ENCODE measurements at places on chromosomes 13 and 19.

- DNase-seq = no peak
Measured at GRCh38 chr19:9835507-9835949, 410 bp downstream of the PIN1 start.

DNA sequence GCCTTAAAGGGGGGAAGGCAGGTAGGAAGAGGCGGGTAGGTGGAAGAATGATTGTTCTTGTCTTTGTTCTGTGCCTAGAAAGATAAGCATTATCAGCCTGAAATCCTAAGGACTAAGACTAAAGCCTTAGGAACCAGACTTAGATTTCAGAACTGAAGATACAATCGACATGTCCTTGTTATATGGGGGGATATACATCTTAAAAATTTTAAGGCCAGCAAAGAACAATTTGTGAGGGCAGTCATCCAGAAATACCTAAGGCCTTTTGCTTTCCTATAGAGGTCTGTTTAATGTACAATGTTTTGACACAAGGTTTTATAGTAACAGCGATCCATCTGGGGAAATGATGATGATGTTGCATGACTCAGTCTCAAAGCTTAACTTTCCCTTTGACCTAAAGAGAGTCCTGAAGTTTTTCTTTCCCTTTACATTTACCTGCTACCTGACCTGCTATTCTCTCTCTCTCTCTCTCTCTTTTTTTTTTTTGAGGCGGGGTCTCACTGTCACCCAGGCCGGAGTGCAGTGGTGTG is 20.2 kb upstream of the CEACAM6 start:
- no peak for DNase-seq

- no peak for DNase-seq
Measured at GRCh38 chr19:40523322-40524047, 53.2 kb upstream of the SHKBP1 start.

DNA sequence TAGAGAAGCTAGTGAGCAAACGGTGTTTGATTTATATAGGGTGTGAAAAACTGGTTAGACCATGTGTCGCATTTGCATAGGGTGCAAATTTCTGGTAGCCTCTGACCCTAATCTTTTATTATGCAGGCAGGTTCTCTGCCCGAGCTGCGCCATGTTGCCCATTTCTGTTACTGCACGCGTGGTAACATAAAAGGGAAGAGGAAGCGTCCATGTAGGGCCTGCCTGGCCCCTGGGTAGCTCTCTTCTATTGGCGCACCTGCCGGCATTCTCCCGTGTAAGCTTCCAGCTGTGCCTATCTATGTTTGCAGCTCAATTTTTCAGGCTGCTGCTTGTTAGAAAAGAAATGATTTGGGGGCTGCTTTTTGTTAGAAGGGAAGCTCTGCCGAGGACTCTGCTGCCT is 14.0 kb upstream of the CD70 start:
- DNase-seq = no peak

GRCh38 chr19:42277821-42278451 is 8.9 kb downstream of the CIC start:
- no peak for DNase-seq

- DNase-seq = no peak
Measured at GRCh38 chr13:27086599-27087265, 84.9 kb downstream of the USP12 start.

DNA sequence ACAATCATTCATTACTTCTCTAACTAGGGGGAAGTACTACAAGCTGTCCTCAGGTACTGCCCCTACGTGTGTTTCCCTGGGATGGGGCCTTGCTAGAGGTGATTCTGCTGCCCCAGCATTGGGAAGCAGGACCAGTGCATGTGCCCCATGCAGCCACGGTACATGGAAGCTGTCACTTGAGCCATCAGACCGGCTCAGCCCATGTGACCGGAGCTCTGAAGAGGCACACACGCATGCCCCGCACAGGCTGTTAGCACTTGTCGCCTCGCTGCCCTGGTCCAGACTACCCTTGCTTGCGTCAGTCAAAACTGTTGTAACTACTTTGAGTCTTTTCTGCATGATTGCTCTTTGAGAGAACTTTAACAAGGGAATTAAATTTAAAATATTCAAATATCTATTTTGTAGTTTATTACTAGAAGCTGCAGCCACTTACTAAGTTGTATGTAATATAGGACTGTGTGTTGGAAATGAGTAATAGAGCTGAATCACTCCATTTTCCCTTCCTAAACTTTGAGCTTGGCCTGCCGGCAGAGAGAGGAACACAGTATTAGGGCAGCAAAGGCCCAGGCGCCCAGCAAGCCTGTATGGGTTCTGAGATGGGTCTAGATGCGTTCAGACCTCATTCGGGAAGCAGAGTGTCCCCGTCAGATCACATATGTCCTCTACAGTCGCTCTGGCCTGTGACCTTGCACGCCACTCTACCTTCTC is 42.2 kb downstream of the DHRS12 start:
- no peak for DNase-seq

DNA sequence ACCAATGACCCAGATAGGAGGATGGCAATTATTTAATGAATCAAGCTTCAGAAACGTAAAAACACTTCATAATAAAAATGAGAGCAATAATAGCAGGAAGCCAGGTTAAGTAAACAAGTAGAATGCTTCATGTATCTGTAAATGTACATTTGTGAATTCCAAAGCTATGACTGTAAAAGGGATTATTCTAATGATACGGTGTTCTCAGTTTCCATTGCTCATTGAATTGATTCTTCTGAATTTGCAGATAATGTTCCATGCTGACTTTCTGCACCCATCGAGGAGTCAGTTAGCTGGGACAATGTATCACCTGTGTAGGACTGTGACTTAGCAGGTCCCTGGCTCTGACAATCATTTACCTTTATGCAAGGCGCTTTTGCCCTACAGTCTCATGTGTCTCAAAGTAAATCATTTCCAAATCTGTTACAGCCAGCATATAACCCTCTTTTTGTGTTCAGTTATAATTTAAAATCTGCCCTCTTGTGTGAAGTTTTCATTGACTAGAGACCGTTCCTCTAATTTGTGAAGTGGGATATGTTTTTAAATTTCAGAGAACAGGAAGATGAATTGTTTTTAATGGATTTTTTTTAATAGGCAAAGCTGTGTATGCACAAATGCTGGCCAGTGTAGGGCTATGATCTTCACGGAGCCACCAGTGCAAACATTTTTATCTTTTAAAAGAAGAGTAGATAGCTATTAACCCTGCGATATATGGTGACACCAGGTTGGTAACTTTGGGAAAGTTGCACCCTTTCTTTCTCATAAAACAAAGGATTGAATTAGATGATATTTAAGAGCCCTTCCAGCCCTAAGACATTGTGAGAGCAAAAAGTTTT is 267.1 kb downstream of the KLF5 start:
- no peak for DNase-seq

DNA sequence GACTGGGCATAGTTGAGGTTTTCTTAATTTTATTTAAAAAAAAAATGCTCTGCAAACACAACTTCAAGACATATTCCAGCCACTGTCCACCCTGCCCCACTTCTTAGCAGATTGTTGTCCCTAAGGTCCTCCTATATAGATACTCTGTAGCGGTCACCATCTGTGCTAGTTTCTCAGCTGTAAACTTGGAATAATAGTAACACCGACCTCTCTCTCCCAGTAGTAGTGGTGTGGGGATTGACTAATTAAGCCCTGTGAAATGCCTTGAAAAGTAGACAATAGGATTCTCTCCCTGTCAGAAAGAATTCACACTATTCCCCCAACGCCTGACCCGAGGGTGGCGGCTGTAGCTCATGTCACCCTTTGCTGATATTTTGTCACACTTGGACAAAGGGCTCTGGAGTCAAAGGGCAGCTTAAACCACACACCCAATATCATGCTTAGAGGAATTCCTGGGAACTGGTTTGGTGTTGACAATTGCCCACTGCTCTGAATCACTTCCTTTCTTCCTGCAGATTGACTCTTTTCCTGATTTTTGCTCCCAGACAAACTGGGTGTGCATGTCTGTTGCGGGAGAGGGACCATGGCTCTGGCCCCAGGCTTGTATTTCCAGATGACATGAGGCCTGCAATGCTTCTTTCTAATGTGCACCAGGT is 9.2 kb upstream of the SERP2 start:
- no peak for DNase-seq

- DNase-seq = no peak
Measured at GRCh38 chr19:29667901-29668341, 2.7 kb downstream of the PLEKHF1 start.

GRCh38 chr19:3507371-3508120 is 1.4 kb downstream of the FZR1 start:
- DNase-seq = no peak

DNA sequence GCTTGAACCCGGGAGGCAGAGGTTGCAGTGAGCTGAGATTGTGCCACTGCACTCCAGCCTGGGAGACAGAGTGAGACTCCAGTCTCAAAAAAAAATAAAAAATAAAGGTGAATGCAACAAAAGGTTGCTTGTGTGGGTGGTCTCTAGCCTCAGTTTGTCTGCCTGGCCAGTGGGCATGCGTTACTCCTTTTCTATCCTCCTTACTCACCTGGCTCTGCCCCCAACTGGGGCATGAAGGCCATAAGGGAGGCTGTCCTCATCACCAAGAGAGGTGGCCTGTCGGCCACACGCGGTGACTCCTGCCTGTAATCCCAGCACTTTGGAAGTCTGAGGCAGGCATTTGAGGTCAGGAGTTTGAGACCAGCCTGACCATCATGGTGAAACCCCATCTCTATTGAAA is 1.9 kb upstream of the JUND start:
- no peak for DNase-seq

DNA sequence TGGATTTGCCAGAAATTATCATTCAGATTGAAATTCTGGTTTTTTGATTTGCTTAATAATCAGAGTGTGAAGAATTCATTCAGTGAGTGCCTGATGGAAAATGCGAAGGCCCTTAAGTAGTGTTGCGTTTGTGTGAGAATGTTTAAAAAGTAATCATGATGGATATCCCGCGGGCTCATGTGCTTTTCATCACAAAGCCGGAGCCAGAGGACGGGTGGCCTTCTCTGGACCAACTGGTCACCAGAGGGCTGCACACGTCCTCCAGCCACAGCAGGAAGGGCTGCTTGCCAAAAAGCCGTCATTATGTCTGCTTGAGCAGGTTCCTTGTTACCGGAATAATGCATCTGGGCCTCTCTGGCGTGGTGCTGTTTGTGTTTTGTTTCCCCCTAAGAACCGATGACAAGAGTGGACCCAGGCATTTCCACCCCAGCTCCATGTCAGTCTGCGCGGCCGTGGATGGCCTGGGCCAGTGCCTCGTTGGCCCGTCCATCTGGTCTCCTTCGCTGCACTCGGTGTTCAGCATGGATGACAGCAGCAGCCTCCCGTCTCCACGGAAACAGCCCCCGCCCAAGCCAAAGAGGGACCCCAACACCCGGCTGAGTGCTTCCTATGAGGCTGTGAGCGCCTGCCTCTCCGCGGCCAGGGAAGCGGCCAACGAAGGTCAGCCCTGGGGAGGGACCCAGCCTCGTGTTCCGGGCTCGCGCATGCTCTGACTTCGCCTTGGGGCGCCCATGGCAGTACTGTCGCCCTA is 497.7 kb downstream of the MYO16 start:
- DNase-seq = no peak

DNA sequence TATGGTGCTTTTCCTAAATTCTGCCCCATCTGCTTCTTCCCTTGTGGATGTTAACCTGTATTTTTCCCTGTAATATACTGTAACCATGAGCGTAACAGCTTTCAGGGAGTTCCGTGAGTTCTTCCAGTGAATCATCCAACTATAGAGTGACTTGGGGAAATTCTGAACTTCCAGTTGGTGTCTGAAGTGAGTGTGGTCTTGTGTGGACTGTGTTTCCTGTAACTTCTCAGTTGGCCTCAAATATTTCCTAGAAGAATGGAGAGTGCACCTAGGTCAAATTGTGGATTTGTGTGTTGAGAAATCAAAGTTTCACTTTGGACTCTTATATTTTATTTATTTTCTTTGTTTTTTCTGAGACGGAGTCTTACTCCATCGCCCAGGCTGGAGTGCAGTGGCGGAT is 11.0 kb upstream of the ZNF766 start:
- no peak for DNase-seq

- no peak for DNase-seq
Measured at GRCh38 chr13:106612688-106613087, 44.8 kb upstream of the ARGLU1 start.

GRCh38 chr19:49491804-49492572 is 4.2 kb upstream of the RPS11 start:
- DNase-seq = no peak

DNA sequence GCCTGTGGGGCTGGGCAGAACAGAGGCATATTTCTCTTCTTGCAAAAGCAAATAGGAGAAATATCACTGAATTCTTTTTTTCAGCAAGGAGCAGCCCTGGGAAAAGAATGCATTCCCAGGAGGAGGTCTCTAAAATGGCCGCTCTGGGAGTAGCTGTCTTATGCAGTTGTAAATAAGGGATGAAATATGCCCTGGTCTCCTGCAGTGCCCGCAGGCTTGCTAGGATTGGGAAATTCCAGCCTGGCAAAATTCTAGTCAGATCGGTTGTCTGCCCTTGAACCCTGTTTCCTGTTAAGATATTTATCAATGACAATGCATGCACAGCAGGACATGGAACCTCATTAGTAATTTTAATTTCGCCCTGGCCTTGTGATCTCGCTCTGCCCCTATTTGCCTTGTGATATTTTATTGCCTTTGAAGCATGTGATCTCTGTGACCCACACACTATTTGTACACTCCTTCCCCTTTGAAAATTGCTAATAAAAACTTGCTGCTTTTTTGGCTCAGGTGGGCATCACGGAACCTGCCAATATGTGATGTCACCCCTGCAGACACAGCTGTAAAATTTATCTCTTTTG is 1993.2 kb downstream of the PCDH9 start:
- no peak for DNase-seq

DNA sequence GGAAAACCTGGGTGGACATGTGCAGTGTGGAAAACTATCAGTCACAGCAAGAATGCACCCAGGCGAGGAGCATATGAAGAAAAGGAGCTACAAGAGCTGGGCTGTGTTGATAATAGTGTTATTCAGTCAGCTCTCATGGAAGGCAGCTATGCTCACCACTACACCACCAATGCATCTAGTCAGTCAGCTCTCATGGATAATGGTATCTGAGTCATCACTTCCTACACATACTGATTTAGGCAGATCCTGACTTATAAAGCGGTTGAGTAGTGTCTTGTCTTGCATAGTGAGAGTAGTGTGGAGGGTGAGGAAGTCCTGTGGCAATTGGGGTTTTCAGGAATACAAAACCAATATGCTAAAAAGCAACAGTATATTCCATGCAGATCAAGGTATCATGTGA is 9.1 kb upstream of the ZNF160 start:
- DNase-seq = no peak

DNA sequence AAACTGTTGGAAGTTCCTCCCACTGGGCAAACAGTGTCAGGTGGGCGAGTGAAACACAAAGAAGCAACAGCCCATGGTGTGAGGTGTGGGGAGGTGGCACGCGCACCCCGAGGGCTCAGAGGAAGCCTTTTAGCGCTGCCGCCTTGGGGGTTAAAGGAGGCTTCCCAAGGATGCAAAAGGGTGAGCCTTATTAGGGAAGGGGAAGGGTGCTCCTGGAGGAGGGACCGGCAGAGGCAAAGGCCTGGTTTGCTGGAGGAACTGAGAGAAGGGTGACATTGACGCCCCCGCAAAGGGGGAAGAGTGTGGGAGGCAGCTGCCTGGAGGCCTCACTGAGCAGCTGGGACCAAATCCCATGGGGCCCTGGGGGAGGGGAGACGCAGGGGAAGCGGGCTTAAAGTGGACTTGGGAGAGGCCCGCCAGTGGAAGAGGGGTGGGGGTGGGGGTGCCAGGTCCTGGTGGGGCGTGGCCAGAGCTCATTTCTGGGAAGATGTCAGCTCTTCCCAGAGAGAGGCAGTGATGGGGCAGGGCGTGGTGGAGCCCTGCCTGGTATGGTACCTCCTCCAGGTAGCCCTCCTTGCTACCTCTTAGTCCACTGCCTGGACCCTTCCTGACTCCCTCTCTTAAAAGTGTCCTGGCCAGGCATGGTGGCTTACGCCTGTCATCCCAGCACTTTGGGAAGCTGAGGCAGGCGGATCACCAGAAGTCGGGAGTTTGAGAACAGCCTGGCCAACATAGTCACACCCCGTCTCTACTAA is 12.0 kb upstream of the FCHO1 start:
- peak; percentile 65 for DNase-seq
